ENCODE measurements at places on chromosomes 2 and 18. TPM values are rescaled to one million over a fixed set of nuclear protein-coding genes. Genes with fewer than 3 reads are reported as not detected.

SPP2 gene
- total RNA-seq = not detected

LRRTM1 gene
- total RNA-seq = 2.1 TPM

TP53I3 gene
- 8.0 TPM for total RNA-seq

SERPINB4 gene
- total RNA-seq = not detected

OTX1 gene
- not detected for total RNA-seq

VWC2L gene
- total RNA-seq = not detected

SLC8A1 gene
- 229 TPM for total RNA-seq

CYS1 gene
- 10.3 TPM for total RNA-seq

MOCOS gene
- 0.68 TPM for total RNA-seq

DNA sequence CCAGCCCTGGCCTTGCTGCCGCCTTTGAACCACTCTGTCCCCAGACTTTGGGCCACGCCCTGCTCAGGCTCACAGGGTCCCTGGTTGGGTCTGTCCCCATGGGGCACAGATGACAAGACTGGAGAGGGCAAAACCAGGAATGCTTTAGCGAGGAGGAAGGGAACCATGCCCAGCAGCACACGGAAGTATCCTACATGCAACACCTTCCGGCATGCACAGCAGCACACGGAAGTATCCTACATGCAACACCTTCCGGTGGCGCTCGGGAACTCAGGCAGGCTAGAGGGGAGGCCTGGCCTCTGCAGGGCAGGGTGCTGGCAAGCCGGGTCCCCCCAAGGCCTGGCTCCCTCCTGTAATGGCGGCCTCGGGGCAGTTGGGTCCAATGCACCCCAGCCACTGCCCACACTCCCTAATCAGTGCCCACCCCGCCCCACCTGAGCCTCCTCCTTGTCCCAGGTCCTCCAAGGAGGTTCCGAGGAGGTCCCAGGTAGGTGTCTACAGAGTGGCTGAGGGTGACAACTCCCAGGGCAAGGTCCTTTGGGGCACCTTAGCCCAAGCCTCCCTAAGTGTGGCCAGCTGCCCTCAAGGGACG, 33.6 kb upstream of the SNED1 start:
- DNase-seq = no peak

- no peak for DNase-seq
Measured at GRCh38 chr2:172031536-172031935, 31.8 kb downstream of the METAP1D start.

DNA sequence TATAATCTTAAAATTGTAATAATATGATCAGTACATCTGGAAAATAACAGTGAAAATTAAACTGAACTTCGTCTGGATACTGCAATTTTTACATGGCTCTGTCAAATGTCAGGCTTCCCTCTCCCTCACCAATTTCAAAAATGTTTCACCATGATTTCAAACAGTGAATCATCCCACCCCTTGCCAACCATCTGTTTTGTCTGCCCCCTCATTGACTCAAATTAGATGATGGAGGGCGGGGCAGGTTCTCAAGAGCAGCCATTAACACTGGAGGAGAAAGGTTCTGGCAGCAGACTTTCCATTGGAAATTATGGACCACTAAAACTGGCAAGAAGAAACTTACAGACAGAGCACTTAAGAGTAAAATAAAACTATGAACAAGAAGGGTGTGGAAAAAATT, 1195.7 kb upstream of the ZEB2 start:
- DNase-seq = no peak

GRCh38 chr18:77059294-77059916, 73.2 kb downstream of the MBP start:
- DNase-seq = no peak

GRCh38 chr2:174059178-174059883, 94.2 kb upstream of the SP3 start:
- no peak for DNase-seq

GRCh38 chr2:173049831-173050230, 25.8 kb upstream of the MAP3K20 start:
- no peak for DNase-seq

- DNase-seq = no peak
Measured at GRCh38 chr2:241146286-241146685, 3.0 kb downstream of the PASK start.

GRCh38 chr2:72576861-72577260, 249.0 kb downstream of the EXOC6B start:
- DNase-seq = no peak

- DNase-seq = no peak
Measured at GRCh38 chr18:43078478-43079092, 36.9 kb downstream of the RIT2 start.

- DNase-seq = no peak
Measured at GRCh38 chr2:127320067-127320466, 26.1 kb upstream of the ERCC3 start.

GRCh38 chr2:39913648-39914461, 134.8 kb upstream of the THUMPD2 start:
- no peak for DNase-seq

DNA sequence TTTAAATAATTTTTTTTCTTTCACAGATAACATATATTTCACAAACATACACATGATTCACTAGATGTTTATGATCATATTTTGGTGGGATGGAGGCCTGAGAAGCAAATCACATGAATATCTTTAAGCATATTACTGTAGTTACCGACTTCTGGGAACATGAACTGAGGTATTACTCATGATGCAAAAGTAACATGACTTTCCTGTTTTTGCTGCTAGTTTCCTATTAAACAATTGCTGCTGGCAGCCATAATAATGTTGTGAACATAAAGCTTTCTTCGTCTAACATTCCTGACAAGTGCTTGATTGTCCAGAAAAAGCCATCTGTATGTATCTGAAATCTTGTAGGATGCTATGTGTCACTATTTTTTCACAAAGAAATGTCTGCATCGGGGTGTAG, 145.4 kb downstream of the MTX2 start:
- DNase-seq = no peak

DNA sequence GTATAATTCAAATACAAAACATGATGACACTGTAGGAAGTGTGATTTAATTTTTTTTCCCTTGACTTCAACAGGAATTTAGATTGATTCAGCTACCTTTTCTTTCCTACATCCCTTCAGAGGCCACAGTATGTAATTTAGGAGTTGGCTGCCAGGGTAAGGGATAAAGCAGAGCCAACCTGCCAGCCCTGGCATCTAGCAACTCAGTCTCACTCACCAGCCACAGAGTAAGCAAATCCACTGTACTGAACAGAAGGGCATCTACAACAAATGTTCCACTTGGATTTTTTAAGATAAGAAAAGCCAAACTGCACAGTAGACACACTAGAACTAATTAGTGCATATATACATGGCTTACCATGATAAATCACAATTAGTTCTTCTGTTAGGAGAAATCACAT, 54.3 kb upstream of the PEX13 start:
- DNase-seq = no peak

- DNase-seq = no peak
Measured at GRCh38 chr2:108889907-108890306, 99.1 kb downstream of the EDAR start.

DNA sequence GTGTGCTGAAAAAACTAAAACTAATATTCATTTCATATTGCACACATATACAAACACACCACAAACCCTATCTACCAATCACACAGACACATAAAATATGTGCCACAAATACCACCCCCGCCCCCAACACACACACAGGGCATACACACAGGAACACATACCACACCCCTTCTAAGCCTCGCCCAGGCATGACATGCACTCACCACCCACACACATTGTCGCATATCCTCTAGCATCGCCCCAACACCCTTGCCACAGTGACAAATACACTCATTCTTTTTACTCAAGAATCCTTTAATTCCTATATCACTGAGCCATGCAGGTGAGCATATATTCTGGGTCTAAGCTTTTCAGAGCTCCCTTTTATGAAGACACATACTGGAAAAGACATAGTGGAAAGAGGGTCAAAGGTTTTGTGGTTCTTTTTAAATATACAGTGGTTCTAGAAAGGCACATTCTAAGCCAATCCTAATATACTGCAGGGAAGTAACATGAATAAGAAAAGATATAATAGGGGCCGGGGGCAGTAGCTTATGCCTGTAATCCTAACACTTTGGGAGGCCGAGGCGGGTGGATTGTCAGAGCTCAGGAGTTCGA, 24.5 kb upstream of the LCLAT1 start:
- no peak for DNase-seq

GRCh38 chr18:68666381-68666780, 48.5 kb downstream of the TMX3 start:
- DNase-seq = peak; percentile 64

DNA sequence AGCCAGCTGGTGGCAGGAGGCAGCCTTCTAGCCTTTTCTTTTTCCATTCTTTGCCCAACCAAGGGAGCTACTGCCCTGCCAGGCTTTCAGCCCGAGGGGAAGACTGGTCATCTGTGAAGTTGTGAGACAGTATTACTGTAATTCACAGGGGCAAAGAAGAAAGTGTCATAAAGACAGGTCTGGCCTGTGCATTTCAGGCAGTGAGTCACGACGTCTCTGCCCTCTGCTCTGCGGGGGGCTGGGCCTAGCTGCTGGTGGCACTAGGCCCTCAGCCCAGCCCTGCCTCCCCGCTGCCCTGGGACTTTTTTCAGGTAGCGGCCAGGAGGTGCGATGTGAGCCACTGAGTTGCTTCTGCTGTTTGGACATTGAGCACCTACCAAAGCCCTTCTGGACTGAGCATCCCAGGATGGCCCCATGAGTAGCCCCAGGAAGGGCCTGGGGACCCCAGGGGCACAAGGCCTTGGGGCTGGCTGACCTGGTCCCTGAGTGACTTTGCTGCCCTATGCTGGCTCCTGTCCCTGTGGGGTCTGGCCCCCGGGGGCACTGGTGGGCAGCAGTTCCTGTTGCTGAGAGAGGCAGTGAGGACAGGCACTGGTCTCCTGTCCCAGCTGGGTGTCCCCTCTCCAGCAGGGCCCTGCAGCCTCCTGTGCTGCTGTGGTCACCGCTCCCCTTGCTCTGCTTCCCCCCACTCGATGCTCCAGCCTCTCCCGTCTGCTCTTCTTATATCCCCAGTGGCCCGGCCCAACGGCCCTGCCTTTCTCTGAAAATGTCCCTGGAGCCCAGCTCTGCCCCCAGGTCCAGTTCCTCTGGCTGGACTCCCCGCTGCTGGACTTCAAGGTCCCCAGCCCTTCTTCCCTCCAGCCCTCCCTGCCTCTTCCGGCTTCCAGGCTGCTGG, 7.0 kb downstream of the INHBB start:
- no peak for DNase-seq

- peak; percentile 91 for DNase-seq
Measured at GRCh38 chr2:28394331-28394877, 1.7 kb downstream of the FOSL2 start.

GRCh38 chr2:3768960-3769765, 65.8 kb downstream of the DCDC2C start:
- no peak for DNase-seq

GRCh38 chr2:67752969-67753368, 309.8 kb downstream of the C1D start:
- DNase-seq = no peak

GRCh38 chr2:112137516-112138158, 548 bp upstream of the FBLN7 start:
- no peak for DNase-seq

DNA sequence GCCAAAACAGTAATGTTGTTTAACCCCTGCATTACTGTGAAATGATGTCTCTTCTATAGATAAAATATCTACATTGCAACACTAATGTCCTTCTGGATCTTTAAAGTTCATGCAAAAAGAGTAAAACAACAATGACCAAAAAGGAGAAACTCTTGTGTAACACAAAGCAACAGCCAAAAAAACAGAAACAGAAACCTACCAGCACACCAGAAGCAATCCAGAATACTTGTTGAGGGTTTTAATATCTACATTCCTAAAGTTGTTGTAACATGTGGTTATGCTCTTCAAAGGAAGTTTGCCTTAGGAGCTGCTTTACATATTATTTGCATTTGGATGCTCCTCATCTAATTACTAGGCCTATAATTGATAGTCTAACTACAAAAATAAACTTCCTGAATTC, 157.2 kb downstream of the BABAM2 start:
- DNase-seq = no peak
